ENCODE measurements at places on chromosomes 11 and 22.

DNA sequence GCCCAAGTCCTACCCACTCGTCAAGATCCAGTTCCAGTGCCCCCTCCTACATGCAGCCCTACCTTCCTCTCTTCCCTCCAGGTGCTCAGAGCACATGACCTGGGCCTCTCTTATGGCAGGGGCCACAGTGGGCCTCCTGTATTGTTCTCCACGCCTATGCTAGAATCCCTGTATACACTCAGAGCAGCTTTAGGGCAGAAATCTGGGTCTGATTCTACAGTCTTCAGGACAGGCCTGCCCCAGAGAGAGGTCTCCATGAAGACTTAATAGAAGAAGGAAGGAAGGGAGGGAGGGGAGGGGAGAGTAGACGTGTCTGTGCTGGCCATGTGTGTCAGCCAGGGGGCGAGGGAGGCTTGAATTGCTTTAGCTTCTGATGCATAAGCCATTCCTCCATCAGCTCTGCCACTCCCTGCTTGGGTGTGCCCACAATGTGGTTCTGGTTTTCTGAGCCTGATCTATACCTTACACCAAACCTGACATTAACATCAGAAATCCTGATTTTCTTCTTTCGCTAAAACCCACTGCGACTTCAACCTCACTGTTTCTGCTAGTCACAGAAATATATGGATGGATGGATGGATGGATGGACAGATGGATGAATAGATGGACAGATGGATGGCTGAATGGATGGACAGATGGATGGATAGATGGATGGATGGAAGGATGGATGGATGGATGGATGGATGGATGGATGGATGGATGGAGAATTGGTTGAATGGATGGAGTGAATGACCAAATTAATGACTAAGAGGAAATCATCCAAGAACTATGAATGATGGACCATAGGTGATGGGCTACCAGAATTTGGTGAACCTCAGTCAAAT is 56.6 kb upstream of the PRDM11 start:
- DNase-seq, result no peak

DNA sequence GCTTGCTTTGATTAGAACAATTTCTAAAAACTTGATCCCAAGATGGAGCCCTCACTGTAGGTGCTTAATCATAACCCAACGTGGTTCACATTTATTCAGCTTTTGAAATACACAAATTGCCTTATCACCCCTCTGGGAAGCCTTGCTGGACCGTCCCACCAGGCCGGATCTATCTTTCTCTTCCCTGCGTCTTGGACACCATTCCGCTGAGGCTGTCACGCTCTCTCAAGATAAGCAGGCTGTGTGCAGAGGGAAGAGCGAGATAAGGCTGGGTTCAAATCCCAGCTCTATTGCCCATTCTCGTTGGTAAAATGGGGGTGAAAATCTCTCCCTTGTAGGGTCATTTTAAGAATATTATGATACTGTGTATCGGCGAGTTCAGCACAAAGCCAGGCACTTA is 20.5 kb upstream of the TP53I11 start:
- DNase-seq, result no peak

GRCh38 chr11:18063862-18064434 is 17.9 kb upstream of the TPH1 start:
- no peak for DNase-seq

DNA sequence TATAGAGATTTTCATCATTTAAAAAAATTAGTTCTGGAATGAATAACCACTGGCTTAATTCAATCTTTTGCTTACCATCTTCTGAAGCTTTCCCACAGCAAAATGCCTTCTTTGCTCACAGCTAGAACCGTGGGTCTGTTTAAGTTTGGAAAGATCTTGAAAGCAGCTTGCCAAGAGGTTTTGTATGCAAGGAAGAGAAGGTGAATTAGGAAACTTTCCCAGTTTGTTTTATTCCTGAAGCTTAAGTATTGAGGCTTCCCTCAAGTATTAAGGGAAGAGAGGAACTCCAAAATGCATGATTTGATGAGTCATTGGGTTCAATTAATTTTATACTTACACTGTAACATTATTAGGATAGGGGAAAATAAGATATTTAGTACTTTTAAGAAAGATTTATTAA is 1.9 kb upstream of the ARHGEF12 start:
- DNase-seq, result no peak

DNA sequence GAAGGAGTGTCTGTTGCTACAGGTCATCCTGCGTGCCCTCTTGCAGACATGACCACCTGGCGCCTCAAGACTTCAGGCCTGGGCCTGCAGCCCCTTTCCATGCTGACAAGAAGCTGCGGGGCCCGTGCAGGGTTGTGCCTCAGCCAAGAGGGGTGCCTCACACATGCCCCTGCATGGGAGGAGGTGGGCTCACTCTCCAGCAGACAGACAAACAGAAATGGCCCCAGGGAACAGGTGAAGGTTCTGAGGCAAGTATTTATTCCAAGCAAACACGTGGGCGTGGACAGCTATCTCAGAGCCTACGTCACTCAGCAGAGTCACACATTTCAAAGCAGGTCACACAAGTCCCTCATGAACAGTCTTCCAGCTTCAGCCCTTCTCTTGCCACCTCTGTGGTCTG is 5.9 kb upstream of the SYCE3 start:
- DNase-seq, result no peak

GRCh38 chr11:39434466-39434865 is 2025.0 kb downstream of the LRRC4C start:
- no peak for DNase-seq

DNA sequence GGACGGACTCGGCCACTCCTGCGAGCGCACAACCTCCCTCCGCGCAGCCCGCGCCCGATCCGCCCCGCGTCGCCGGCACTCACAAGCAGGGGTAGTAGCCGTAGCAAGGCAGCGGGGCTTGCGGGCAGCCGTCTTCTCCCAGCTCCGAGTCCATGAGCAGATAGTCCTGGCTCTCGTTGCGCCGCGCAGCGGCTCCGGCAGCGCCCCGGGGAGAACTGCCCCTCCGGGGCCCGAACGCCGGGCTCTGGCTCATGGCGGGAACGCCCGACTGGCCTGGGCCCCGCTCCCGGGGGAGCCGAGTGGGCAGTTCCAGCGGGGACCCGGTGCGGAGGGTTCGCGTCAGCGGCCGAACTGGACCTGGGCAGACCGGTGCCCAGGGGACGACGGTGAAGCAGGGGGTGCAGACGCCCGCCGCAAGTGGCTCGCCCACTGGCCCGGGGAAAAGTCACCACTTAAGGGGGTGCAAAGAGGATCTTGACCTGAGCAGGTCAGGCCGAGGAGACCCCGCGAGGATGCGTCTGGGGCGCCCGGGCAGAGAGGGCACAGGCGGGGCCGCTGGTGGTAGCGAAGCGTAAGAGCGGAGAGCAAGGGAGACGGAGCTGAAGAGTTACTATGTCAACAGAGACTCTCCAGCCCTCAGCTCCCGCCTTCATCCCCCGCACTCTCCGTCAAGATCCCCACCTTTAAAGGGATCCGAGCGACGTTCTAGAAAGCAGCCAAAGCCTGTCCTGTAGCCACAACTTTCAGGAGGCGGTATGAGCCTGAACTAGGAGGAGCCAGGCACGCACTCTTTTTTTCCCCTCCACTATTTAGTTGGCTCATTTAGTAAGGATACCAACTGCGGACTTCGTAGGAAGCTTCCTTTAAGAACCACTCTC is at the start of gene TRPC6:
TRPC6 (minus strand) TSS at position 757 of the 878 bp plus-strand sequence; CDS start at position 253, 504 bp downstream.
- no peak for DNase-seq

- no peak for DNase-seq
Observed at GRCh38 chr22:43249789-43250471, 63.0 kb upstream of the TTLL12 start.

DNA sequence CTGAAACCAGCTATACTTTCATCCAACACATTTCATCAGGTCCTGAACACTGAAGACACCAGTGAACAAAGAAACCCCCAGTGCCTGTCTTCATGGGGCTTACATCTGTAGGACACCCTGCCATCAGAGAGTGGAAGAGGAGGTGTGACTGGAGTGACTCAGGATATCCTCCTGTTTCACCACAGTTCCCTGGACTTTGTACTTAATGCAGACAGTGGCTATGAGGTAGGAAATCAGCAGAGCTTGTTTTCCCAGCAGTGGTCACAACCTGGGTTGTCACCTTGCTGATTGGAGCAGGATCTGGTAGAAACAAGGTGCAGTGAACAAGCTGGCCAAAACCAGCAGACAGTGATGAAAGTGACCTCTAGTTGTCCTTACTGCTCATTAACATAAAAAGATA is 128.8 kb downstream of the KIRREL3 start:
- DNase-seq, result no peak
